HS-5 (cell line): ENCODE measurements at places on chromosomes 7 and 10.

- DNase-seq: no peak
Observed at GRCh38 chr10:59126261-59126660, 50.2 kb upstream of the PHYHIPL start.

- peak; percentile 31 for DNase-seq
Observed at GRCh38 chr10:88064608-88065382, 201.4 kb downstream of the PTEN start.

DNA sequence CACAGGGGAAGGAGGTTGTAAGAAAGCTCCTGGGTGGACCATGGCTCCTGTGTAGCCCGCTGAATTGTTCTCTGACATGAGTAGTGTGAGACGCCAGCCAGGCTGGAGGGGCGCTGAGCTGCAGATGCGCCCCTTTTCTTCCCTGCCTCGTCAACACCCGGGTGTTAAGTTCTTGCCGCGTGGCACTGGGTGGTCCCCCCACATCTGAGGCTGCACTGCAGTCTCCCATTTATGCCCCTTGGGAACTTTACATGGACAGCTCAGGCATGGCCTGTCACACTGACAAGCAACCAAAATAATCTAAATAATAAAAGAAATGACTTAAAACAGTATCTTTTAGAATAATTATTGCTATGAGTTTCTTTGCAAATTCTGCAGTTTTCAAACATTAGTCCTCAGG, 34.6 kb upstream of the HSPA12A start:
- DNase-seq: no peak

DNA sequence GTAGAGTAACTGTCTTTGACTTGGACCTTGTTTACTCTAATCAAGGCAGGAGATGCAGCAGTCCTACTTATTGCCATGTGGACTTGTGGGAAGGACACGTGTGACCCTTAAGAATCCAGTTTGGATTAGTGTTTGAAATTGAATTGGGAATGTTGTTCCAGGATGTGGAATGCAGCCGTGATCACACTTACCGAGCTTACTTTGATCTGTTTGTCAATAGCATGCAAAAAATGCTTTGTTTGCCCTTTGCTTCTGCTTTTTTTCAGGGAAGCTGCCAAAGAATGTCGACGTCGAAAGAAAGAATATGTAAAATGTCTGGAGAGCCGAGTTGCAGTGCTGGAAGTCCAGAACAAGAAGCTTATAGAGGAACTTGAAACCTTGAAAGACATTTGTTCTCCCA, 84.7 kb downstream of the CREM start:
- no peak for DNase-seq

- no peak for DNase-seq
Observed at GRCh38 chr10:129383651-129384050, 83.4 kb upstream of the MGMT start.

DNA sequence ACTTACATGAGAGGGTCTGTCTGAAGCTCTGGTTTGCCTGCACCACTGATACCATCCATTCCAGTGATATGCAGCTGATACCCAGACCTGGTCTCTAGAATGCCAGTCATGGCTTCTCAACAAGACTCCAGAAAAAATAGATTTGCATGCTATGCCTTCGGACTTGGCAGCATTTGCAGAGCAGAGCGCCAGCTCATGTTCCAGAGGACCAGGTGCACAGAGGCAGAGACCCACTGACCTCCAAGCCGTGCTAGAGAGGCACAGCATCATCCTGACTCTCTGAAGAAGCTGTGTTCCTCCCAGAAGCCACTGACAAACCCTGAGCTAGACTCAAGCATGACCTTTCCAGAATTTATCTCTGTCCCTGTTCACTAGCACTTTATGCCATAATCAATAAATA, 6.9 kb upstream of the PRKAG2 start:
- no peak for DNase-seq
